ENCODE measurements at places on chromosomes 3 and 15. TPM values are rescaled to one million over a fixed set of nuclear protein-coding genes. Genes with fewer than 3 reads are reported as not detected.

Gene NR2E3
- total RNA-seq = not detected

Gene CACNA2D2
- total RNA-seq = 0.17 TPM

Gene ACAN
- total RNA-seq = under 0.01 TPM

Gene SERF2
- total RNA-seq = 1,279 TPM

Gene PROS1
- 8.6 TPM for total RNA-seq

Gene SYNPR
- not detected for total RNA-seq

Gene PPP1R14D
- total RNA-seq = not detected

Gene NR2F2
- total RNA-seq = 21.4 TPM

Gene ATG3
- total RNA-seq = 83.4 TPM

Gene PLA2G4E
- total RNA-seq = not detected

Gene RAMAC
- total RNA-seq = 22.1 TPM

Gene TOPAZ1
- not detected for total RNA-seq

Gene CLRN1
- not detected for total RNA-seq

Gene WDR5B
- 3.7 TPM for total RNA-seq

Gene GHSR
- total RNA-seq = not detected

Gene VPS18
- 26.6 TPM for total RNA-seq

Gene ASB14
- total RNA-seq = not detected

Gene TBC1D2B
- total RNA-seq = 12.9 TPM

Gene ZNF619
- 2.9 TPM for total RNA-seq

Gene SLC28A1
- not detected for total RNA-seq

Gene ZBBX
- not detected for total RNA-seq

Gene APOD
- 1.0 TPM for total RNA-seq

Gene MESP2
- total RNA-seq = 1.3 TPM

Gene TMEM212
- not detected for total RNA-seq

Gene UNC13C
- total RNA-seq = not detected

Gene PSTPIP1
- 0.84 TPM for total RNA-seq

Gene DNAH12
- total RNA-seq = not detected

Gene TMEM62
- 17.7 TPM for total RNA-seq

Gene SERINC4
- total RNA-seq = 0.15 TPM

Gene MYRIP
- not detected for total RNA-seq

Gene CLDN1
- 0.59 TPM for total RNA-seq

Gene HGD
- not detected for total RNA-seq

Gene ZKSCAN7
- 5.2 TPM for total RNA-seq

Gene DRD3
- not detected for total RNA-seq

Gene NANOGP8
- not detected for total RNA-seq

Gene ADAMTS7
- 5.0 TPM for total RNA-seq

Gene GOLGA6L7
- not detected for total RNA-seq

Gene PLXNB1
- total RNA-seq = 32.1 TPM

Gene KCNH8
- total RNA-seq = not detected

Gene AGBL1
- not detected for total RNA-seq

Gene UTS2B
- 0.59 TPM for total RNA-seq

Gene SRP14
- total RNA-seq = 248 TPM

Gene IL17RB
- total RNA-seq = not detected

Gene LYZL4
- total RNA-seq = not detected

Gene SLC9A9
- 4.5 TPM for total RNA-seq

Gene NOX5
- total RNA-seq = not detected
